ENCODE measurements at places on chromosomes 2 and 18.

GRCh38 chr2:238428866-238429265 is 2.1 kb downstream of the ASB1 start:
- DNase-seq: peak; percentile 6

DNA sequence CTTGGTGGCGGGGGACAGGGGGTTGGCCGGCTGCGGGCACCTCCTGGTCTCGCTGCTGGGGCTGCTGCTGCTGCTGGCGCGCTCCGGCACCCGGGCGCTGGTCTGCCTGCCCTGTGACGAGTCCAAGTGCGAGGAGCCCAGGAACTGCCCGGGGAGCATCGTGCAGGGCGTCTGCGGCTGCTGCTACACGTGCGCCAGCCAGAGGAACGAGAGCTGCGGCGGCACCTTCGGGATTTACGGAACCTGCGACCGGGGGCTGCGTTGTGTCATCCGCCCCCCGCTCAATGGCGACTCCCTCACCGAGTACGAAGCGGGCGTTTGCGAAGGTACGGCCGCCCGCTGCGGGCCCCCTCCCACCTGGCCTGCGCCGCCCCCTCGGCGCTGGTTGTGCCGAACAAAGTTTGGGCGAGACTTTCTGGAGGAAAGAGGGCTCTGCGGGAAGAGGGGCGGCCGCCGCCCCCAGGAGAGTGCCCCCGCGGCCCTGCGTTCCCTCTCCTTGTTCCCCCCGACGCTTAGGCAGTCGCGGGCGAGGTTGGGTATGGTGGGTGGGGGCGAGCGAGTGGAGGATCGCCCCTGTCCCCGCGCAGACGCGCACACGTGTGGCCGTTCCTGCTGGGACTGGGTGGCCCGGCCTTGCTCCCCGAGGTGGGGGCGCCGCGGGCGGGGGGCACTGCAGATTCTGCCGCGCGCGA is 866 bp downstream of the CRIM1 start:
- peak; percentile 44 for DNase-seq

DNA sequence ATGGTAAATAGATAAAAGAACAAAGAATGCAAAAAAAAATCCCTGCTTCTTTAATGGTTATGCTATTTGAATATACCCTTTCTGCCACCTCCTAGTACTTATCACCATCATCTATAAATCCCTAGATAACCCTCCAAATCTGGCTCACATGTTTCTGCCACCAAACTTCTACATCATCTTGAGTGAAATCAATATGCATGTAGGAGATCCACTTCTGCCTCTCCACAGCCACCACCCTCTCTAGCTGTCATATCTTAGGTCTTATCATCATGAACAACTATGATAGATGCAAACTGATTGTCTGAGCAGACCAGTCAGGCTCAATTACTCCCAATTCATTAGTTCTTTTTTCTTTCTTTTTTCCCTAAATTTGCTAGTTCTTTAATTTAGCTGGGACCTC is 55.3 kb downstream of the STRN start:
- no peak for DNase-seq

DNA sequence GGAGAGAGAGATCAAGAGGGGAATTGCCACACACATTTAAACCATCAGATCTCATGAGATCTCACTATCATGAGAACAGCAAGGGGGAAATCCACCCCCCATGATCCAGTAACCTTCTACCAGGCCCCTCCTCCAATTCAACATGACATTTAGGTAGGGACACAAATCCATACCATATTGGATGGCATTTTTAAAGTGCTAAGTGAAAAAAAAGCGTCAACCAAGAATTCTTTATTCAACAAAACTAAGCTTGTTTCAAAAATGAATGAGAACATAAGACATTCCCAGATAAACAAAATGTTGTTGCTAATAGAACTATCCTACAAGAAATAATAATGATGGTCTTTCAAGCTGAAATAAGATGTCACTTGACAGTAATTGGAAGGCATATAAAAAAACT is 626.2 kb upstream of the LRRTM1 start:
- no peak for DNase-seq

DNA sequence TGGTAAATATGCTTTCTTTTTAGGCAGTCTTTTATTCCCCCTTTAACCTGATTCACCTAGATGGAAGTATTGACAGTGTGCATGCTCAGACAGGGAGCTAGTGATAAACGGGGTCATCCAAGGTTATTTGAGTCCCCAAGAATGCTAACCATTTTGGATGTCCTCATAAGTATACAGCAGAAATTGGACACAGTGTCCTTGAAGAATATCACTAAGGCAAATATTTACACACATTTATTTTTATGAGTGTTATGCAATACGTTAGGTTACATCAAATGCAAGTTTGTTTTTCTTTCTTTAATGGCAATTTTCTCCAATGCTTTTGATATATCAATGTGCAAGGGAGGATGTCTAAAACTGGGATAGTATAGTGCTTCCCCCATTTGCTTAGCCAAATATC is 23.6 kb downstream of the CNTNAP5 start:
- DNase-seq: no peak

DNA sequence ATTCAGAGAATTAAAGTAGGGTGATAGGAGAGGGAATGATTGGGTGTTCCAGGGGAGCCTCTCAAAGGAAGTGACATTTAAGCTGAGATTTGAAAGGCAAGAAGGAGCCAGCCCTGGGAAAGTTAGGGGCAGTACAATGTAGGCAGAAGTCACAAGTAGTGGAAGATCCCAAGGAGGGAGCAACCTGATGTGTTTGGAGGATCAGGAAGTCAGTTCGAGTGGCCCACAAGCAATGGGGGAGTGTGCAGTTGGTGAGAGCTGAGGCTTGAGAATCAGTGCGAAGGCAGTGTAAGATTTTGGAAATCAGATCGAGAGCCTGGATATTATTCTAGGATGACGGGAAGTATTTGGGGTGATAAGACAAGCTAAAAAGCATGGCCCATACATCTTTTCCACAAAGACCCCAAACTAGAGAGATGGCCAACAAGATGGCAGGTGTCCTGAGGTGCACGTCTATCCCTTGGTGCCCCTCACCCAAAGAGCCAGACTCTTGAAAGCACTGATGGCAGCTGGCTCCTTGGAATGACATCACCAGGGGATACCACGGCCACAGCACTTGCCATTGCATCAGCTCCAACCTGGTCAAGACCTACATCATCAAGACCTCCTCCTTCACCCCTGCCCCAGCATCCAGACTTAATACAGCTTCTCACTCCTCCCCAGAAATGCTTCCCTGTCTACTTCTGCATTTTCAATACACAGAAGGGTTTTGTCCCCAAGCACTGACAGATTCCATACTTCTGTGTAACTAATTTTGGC is 127.3 kb downstream of the BCL2 start:
- DNase-seq: no peak

GRCh38 chr2:217399291-217399690 is 539.4 kb upstream of the TNP1 start:
- DNase-seq: no peak

DNA sequence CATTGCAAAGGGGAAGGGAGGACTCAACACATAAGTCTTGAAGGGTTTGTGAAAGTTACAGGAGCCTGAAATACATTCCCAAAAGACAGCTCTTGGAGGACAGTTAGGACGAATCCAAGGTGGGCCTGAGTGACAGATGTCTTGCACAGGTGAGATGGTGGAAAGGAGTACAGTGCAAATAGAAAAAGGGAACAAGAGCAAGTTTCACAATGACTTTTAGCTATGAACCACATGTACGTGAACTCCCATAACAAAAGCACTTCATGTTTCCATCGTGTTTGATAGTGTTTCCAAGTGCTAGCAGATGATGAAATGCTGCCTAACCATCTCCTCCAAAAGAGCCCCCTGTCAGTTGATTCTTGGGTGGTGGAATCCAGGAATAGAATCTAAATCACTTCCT is 1.8 kb downstream of the IL18RAP start:
- no peak for DNase-seq

DNA sequence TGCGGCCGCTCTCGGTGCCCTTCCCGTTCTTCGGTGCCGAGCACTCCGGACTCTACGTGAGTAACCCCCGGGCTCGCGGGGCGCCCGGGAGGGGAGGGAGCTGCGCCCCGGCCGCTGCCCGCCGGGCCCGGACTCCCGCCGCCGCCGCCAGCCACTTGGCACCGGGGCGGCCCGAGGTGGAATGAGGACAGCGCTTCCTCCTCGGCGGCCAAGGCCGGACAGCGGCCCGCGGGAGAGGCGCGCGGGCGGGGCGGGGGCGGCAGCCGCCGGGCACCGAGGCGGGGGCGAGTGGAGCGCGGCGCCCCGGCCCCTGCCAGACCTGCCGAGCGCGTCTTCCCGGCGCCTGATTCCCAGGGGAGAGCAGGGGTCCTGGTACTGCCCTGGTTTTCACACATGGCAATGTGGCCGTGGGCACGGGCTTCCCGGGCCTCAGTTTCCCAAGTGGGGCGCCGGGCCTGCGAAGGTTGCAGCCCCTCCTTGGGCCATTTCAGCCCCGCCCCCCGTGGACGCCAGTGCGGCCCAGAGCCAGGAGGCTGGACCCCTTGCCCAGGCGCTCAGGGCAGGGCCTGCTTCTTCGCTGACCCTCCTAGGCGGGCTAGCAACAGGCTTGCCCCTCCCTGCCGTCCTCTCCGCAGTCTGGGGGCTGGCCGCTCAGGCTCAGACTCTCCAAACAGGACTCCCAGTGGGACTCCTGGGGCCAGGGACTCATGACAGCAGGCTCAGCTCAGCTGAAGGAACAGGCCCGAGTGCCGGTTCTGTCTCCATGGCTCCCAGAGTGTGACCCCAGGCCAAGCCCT is 775 bp downstream of the SNED1 start:
- peak; percentile 16 for DNase-seq

GRCh38 chr18:10161315-10161714 is 247.5 kb downstream of the VAPA start:
- no peak for DNase-seq

GRCh38 chr2:196168181-196168580 is 3.2 kb downstream of the STK17B start:
- no peak for DNase-seq

- DNase-seq: no peak
Measured at GRCh38 chr2:240300261-240300821, 135.1 kb upstream of the GPC1 start.

DNA sequence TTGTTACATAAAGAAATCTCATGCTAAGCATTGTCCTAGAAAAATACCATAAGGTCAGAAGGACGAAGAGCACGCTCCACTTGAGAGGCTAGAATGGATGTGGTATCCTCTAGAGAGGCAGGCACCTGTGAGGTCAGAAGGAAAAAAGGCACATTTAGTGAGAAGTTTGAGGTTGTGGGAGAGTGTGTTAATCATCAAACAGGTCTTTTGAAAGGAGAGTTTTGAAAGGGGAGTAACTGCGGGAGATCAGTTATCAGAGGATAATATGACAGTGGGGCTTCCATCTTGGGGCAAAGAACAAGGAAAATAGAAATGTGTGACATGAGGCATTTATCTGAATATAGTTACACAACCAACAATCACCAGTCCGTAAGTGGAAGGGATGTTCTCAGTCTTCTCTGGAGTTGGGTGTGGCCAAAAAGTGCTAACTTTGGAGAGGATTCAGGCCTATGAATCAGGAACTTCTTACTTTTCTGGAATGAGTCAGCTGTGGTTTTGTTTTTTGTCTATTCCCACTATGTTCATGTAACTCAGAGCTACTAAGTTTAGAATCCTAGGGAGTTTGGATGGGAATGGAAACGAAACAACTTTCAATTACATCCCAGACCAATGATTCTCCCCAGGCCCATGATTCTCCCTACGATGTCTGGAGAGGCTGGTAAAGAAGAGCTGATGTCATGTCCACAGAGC is 451.4 kb upstream of the ST6GAL2 start:
- no peak for DNase-seq

- DNase-seq: no peak
Measured at GRCh38 chr18:79788734-79789085, 9.0 kb upstream of the KCNG2 start.

- DNase-seq: no peak
Measured at GRCh38 chr2:151609705-151610104, 124.6 kb downstream of the NEB start.

- no peak for DNase-seq
Measured at GRCh38 chr2:191304939-191305875, 60.0 kb downstream of the MYO1B start.

GRCh38 chr18:44508474-44508873 is 172.2 kb upstream of the SETBP1 start:
- DNase-seq: no peak

GRCh38 chr2:152050915-152051314 is 47.9 kb downstream of the CACNB4 start:
- no peak for DNase-seq

DNA sequence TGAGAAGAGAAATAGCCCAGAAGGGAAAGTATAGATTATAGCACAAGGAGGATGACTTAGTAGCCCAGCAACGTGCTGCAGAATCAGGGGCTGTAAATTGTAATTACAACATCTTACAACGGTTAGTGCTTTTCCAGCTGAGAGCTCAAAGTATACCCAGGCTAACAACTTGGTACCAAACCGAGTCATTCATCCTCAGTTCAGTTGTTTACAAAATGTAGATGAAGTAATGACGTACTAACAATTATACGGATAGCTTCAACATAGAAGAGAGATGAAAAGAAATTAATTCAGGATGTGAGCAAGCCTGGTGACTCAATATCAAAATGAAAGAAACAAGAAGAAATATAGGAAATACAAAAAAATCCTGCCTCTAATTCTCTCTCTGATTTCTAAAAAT is 99.2 kb downstream of the DYNAP start:
- DNase-seq: no peak

DNA sequence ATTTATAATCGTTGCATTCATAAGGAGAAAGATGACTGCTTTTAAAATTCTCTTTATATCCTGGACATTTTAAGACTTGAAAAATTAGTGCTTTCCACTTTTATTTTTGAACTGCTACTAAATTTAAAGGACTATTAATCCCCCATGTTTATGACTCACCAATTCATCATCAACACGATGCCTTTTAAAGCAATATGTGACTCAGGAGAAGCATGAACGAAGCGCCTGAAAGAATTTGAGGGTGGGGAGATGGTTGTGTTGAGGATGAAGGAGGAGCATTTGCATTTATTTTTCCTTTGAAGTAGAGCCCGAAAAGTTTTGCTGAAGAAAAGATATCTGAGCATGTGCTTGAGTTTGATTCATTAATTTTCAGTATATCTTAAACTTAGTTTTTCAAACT is 192.2 kb upstream of the LRRTM1 start:
- DNase-seq: no peak

DNA sequence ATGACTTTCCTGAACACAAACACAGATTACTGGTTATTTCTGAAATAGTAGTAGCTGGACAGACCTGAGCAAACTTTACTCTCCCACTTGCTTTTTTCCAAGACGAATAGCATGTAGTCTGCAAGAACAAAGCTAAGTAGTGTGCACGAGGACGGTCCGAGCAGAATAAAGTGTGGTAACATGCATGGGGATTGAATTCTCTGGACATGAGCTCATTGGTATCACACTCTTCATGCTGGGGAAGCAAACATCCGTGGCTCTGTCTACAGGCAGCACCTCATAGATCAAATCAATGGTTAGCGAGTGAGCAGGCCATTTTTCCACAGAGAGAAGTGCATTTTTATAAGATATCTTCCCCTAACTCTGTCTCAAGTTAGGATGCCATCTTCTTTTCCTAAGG is 164.8 kb upstream of the STK17B start:
- no peak for DNase-seq

- DNase-seq: no peak
Measured at GRCh38 chr2:21431078-21431477, 307.3 kb downstream of the TDRD15 start.

DNA sequence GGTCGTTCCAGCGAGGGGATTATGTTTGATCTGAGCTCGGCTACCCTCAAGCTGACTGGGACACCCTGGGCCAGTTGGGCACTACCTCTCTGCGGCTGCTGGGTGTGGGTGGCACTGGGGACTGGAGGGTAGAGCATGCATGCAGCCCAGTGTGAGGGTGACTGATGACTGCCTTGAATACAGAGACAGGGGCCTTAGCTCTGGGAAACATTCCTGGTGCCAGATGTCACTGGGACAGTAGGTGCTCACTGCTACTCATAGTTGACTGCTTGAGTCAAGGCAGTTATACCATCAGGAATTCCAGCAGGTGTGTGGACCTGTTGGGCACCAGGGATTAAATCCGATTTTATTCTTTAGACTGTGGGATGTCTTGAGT is 33.6 kb upstream of the ATP6V1B1 start:
- no peak for DNase-seq
